ENCODE measurements at places on chromosomes 3 and 15.

- no peak for DNase-seq
Measured at GRCh38 chr3:17023006-17023664, 138.4 kb downstream of the PLCL2 start.

- no peak for DNase-seq
Measured at GRCh38 chr15:29438703-29439055, 169.1 kb upstream of the NSMCE3 start.

DNA sequence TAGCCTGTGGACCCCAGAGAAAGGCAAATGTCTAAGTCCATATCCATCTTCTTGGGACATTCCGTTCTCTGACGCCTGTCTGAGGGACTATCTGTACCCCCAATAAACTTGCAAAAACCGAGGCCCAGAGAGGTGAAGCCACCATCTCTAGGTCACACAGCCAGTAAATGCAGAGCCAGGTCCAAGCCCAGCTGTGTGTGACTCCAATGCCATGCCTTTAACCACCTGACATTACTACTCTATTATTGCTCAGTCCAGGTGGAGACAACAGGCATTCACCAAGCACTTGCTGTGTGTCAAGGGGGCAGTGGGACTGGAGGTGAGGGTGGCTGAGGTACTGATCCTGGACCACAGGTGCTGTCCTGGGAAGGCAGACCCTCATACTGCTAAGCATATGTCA lies 25.4 kb downstream of the CYP8B1 start:
- no peak for DNase-seq

DNA sequence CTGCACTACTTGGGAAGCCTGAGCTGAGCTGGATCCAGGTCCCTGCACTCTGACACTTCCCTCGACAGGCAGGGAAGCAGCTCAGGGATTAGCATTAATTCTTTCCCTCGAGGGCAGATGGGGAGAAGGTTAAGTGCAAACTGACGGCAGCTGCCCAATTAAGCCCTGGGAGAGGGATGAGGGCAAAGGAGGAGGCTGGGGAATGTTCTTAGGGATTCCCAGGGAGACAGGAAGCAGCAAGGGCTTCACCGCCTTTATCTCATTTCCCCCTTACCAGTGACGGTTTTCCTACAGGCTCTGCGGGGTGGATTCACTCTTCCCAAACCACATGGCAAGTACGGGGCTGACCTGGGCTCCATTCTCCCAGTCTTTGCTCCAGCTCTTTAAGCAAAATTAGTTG lies 519.0 kb upstream of the PROK2 start:
- DNase-seq = peak; percentile 1

DNA sequence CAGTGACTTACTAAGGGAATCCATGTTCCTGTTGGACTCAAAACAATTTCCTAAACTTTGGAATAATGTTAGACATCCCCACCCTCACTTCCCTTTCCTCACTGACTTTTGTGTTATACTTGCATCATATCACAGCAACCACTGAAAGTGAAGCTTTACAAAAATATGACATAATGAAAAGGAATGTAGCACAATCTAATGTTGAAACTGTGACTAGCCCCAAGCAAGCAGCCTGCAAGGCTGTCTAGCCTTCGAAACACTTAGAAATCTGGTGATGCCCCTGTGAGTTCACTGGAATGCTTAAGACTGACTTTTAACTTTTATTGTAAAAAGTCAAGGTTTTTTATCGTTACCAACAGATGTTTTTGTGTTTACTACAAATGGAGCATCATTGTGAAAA lies 203.7 kb upstream of the ZNF385D start:
- no peak for DNase-seq

DNA sequence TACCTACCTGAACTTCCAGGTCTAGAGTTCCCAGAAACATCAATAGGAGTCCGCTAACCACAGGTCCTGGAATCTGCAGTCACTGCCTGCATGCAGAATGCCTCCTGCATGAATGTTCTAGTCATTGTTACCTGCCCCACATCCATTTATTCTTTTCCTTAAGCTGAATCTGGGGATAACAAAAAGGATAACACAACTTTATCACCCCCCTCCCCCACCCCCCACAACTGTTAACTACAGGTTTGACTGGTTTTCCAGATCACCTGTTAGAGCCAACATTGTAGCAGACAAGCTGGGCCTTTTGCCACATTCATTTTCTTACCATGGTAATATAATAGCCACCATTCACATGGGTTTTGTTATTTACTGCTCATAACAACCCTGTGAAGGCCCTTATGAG lies 4.6 kb upstream of the CTSH start:
- no peak for DNase-seq

DNA sequence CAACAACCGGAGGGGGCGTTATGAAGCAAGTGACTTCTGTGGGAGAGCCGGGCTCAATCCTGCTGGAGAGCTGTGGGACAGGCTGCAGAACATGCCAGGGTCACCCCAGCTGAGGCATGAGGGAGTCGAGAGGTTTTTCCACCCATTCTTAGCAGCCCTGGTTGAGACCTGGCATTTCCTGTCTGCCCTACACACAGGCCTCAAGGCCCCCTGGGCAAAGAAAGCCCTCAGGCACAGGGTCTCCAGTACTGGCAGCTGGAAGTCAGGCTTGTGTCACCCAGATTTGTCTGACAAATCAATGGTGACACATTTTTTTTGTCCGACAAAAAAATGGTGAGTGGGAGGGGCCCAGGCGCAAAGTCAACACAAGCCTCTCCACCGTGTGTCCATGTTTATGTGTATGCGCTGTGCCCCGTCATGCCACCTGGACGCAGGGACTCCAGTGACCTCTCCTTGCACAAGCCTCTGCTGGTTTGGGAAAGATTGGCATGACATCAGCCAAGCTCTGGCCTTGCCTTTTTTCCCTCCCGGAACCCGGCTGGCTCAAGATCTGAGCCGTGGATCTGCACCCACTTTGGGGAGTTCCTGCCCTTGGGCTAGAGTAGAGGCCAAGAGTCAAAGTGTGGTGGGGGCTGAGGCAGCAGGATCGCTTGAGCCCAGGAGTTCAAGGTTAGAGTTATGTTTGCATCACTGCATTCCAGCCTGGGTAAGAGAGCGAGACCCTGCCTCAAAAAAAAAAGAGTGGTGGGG lies 20.8 kb upstream of the ALAS1 start:
- DNase-seq = peak; percentile 18

- DNase-seq = no peak
Measured at GRCh38 chr15:99976000-99976399, 242.8 kb upstream of the LYSMD4 start.

DNA sequence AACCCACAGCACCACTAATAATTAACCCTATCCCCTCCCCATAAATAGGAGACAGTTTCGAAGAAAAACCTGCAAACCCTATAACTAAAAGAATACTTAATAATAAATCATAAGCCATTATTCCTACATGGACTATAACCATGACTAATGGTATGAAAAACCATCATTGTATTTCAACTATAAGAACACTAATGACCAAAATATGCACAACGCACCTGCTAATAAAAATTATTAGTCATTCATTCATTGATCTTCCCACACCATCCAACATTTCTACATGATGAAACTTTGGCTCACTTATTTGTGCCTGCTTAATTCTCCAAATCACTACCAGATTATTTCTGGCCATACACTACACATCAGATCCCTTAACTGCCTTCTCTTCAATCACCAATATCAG lies 16.6 kb downstream of the AQP9 start:
- no peak for DNase-seq

DNA sequence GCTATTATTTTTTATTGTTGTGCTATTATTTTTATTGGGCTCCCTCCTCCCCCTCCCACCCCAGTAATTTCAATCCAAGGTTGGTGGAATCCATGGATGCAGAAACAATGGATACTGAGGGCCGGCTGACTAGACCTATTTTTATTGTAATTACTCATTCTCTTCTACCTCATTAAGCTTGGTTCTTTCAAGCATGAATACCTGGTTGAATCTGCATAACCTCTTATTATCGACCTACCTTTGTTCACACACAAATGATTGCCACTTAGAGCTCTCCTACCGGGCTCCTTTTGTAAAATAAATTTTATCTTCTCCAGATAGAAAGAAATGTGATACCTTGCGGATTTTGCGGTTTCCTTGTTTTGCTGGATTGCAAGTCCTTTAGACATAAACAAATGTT lies 31.6 kb downstream of the BTD start:
- peak; percentile 47 for DNase-seq

GRCh38 chr3:194062830-194063229 lies 73.1 kb upstream of the HES1 start:
- DNase-seq = no peak

GRCh38 chr15:79863886-79864285 lies 32.9 kb downstream of the MTHFS start:
- no peak for DNase-seq

DNA sequence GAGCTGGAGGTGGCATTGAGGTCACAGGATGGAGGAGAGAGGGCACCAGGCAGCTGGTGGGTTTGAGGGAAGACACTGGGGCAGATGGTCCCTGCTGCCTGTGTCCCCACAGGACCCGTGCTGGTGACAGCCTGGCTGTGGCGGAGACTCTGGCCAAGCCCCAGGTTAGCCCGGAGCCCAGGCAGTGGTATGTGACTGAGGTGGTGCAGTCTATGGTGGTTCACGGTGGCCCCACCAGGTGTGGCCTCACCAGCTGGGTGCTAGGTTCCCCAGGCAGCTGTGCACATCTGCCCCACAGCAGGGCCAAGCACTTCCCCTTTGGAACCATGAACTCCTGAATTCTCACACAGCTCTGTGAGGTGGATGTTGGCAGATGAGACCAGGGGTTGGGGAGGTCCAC lies 15.4 kb downstream of the PLXNA1 start:
- DNase-seq = no peak

GRCh38 chr3:105747060-105747541 lies 121.7 kb downstream of the CBLB start:
- no peak for DNase-seq

DNA sequence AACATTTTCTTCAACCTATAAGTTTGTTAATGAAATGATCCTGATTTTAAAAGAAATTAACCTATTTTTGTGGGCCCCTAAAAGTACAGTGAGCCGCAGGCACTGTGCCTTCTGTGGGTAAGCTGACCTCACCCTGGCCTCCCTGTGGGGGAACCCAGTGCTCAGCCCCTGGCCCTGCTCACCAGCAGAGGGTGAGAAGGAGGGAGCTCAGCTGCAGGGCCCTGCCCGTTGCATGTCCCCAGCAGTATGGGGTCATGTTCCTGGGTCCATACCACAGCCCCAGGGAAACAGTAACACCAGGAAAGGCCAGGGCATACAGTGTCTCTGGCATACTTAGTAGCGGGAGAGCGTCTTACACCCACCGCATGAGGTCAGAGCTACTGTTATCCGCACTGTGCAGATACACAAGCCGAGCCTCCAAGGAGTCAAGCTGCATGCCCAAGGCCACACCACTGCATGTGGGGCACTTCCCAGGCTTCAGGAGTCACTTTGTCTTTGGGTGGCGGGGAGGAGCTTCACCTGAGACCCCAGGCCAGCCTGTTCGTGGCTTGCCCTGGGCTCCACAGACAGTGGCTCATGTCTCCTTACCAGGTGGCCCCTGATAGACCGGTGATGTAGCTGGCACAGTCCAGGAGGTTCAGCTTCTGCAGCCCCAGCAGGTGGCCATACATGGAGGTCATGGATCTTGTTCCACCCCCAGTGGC lies 22.6 kb upstream of the EHD4 start:
- DNase-seq = no peak

DNA sequence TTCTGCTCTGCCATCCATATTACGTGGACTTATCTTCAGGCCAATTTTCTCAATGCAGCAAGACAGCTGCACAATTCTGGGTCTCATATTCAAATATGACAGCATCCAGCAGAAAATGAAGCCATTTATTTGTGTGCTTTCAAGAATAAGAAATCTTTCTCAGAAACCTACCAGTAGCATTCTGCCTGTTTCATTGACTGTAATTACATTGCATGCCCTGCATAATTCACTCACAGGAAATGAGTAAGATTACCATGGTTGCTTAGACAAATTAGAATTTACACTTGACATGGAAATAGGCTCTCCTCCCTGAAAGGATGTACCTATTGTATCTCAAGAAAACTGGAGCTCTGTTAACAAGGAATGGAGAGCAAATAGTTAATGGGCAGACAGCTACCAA lies 346.6 kb upstream of the DCBLD2 start:
- DNase-seq = no peak

DNA sequence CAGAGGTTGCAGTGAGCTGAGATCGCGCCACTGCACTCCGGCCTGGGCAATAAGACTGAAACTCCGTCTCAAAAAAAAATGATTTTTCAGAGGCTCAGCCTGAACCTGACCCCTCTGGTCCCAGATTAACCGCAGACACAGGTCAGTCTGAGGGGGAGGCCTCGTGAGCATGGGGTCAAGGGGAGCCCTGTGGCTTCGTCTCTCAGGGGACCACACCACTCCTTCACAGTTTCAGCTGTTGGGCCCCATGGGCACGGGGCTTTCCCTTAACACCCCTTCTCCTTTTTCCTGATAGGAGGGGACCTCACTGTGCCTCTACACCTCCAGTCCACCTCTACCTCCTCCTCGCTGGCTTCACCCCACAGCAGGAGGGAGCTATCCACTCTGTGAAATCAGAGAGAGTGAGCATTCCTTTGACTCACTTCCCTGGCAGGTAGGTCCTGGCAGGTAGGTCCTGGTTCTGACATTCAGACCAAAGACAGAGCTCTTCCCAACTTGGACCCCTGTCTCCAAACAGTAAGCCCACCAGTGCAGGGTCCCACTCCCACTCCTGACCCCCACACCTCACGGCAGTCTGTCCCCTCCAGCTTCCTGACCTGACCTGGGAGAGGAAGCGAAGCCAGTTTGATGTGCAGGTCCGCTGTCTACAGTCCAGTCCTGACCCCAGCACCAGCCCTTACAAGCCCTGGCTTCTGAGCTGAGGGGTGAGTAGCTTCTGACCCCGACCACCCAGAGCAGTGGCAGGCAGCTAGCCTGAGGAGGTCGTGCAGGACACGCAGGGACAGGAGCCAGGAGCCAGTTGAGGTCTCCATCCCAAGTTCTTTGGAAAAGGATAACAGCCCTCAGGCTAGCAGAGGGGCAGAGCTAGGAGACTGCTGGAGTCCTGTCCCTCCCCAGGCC lies 9.0 kb downstream of the RRP9 start:
- no peak for DNase-seq

DNA sequence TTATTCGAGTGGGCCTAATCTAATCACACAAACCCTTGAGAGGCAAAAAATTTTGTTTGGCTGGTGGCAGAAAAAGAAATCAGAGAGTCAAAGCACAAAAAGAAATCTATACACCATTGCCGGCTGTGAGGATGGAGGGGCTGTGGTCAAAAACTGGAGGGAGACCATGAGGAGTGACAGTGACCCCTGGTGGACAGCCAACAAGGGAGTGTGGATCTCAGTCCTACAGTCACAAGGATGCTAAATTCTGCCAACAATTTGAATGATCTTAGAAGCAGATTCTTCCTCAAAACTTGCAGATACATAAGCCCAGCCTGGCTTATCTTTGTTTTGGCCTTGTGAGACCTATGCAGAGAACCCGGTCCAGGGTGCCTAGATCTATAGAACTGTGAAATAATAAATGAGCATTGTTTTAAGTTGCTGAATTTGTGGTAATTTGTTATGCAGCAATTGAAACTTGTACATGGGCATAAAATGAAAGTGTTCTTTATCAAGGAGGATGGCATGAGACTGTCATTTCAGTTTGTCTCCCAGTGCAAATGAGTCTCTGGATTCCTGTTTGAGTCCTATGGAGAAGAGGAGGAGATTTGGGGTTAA lies 103.0 kb upstream of the ARHGEF26 start:
- DNase-seq = peak; percentile 22

GRCh38 chr3:49104052-49104426 lies 518 bp downstream of the QARS1 start:
- no peak for DNase-seq

- DNase-seq = no peak
Measured at GRCh38 chr3:109353057-109353456, 15.7 kb upstream of the DPPA4 start.

- no peak for DNase-seq
Measured at GRCh38 chr3:38317192-38317759, 29.3 kb upstream of the XYLB start.

GRCh38 chr3:158272081-158272480 lies 162.2 kb downstream of the RSRC1 start:
- no peak for DNase-seq
